ENCODE measurements at places on chromosomes 11 and 22.

GRCh38 chr11:3138178-3139085 lies 26.7 kb downstream of the OSBPL5 start:
- DNase-seq, result no peak

- DNase-seq, result no peak
Measured at GRCh38 chr11:130472434-130472961, 24.1 kb downstream of the ADAMTS15 start.

- DNase-seq, result no peak
Measured at GRCh38 chr11:65083134-65083833, 556 bp downstream of the CDCA5 start.

GRCh38 chr22:39518996-39519680 lies 1.2 kb upstream of the ATF4 start:
- no peak for DNase-seq

GRCh38 chr11:112770487-112770886 lies 190.7 kb upstream of the NCAM1 start:
- no peak for DNase-seq

DNA sequence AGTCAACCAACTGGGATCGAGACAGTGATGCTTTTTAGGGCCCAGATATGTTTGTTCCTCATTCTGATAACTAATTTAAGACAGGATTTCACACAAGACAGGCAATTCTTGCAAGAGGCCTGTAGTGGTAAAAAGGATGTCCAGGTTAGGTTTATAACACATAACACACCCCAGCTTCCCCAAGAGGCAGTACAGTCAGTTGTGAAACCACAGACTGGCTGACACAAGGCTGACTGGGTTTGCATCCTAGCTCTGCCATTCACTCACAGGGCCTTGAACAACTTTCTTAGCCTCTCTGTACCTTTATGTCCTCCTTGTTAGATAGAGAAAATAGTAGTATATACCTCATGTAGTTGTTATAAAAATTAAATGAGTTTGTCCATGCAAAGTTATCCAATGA lies 55.0 kb upstream of the PTH start:
- no peak for DNase-seq

GRCh38 chr11:120354068-120354467 lies 17.9 kb downstream of the ARHGEF12 start:
- DNase-seq, result no peak

DNA sequence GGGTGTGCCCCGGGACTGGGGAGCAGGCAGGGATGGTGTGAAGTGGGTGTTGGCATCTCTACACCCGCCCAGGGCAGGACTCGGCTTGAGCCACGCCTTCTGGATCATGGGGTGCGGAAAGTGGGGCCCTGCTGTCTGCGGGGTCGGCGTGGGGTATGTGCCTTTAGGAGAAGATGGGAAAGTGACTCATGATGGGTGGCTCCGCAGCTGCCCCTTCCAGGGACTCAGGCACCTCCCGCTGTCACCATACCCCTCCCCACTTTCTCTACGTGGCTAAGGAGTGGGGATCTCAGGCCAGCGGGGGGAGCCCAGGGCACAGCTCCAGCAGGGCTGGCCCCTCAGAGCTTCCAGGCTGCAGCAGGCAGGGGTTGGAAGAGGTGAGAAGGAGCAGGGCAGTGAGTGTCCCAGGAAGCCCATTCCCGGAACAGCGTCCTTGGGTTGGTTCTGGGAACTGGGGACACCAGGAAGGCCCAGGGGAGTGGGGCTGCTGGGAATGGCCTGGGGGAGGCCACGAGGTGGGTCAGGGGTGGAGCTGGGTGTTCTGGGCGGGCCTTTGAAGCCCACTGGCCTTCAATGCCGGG lies 102.9 kb upstream of the FGF3 start:
- no peak for DNase-seq

DNA sequence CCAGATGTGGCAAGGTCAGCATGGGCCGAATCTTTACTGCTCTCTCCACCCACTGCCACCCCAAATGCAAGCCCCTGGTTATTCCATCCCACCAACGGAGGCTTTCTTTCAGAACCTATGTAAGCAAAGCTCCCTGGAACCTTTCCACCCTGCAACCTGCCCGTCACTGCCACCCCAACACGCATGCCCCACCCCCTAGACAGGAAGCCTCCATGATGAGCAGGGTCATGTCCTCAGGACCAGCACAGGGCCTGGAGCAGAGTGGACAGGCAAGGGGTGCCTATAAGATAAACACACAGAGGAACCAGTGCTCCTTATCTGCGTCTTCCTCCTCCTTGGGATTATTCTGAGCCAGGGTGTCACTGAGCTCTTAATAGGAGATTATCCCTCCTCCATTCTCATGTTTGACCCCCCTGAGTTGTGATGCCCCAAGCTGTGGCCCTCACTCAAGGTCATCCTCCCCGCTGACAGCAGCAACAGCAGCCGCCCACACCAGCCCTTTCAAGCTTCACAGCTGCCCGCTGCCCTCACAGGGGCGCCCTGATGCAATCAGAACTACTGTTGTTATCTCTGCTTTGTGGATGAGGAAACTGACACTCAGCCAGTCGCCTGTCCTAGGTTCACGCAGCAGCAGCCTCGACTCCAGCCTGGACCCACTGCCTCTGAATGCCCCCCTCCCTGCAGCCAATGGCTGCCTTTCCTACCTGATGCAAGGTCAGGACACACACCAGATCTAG lies 647.3 kb downstream of the TBC1D22A start:
- DNase-seq, result no peak

DNA sequence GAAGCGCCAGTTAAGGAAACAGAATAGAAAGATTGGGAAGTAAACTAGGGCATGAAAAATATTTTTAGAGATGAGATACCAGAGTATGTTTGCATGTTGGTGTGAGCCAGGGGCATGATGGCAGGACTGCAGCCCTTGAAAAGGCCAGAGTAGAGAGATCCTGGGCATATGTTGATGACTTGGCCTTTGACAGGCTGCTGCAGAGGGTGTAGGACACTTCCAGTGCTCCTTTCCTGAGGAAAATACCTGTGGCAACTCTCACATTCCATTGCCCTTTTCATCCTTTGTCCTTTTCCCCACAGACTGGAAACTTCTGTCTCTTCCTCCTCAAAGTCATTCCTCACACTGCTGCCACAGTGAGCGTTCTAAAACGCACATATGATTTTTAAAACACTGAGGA lies 150.7 kb upstream of the CCDC90B start:
- DNase-seq, result no peak

GRCh38 chr11:86374586-86374985 lies at the start of gene CCDC81:
Gene CCDC81, plus strand, starts transcription at chr11:86374887. Its CDS starts 277 bp downstream, at chr11:86375164.
- DNase-seq, result no peak

DNA sequence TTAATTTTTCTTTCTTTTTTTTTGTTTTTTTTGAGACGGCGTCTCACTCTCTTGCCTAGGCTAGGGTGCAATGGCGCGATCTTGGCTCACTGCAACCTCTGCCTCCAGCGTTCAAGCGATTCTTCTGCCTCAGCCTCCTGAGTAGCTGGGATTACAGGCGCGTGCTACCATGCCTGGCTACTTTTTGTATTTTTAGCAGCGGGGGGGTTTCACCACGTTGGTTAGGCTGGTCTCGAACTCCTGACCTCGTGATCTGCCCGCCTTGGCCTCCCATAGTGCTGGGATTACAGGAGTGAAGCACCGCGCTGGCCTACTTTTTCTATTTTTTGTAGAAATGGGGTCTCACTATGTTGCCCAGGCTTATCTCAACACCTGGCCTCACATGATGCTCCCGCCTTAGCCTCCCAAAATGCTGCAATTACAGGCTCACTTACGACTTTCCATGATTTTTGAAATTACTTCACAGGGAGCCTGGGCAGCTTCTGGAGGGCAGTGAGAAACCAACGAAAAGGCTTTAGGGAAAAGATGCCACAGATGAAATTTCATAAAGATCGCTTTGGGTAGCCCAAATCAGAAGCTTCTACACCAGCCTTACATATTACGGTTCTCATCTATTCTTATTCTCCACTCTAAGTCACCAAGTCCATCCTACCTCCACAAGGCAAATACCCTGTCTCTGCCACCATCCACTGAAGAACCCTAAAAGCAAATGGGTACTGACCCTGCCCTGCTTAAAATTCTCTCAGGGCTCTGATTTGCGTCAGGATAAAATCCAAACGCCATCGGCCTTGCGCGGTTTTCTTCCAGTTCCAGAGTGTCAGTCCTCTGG lies 866 bp upstream of the RRM1 start:
- no peak for DNase-seq

DNA sequence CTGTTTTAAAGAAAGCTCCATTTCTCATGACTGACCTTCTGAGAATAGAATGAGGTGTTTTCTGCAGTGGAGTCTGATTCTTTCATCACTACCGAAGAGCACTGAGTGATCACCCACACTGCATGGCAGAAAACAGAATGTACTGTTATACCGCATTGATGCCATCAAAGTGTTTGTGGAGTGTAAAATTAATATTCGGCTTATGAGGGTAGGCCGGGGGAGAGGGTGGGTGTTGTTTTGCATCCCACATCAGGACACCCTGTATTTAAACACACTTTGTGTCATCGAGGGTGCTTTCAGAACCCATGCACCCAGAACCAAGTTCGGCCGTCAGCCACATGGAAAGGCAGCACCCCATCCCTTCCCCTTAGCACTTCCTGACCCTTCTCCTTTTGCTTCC lies 41.3 kb upstream of the ETS1 start:
- no peak for DNase-seq

DNA sequence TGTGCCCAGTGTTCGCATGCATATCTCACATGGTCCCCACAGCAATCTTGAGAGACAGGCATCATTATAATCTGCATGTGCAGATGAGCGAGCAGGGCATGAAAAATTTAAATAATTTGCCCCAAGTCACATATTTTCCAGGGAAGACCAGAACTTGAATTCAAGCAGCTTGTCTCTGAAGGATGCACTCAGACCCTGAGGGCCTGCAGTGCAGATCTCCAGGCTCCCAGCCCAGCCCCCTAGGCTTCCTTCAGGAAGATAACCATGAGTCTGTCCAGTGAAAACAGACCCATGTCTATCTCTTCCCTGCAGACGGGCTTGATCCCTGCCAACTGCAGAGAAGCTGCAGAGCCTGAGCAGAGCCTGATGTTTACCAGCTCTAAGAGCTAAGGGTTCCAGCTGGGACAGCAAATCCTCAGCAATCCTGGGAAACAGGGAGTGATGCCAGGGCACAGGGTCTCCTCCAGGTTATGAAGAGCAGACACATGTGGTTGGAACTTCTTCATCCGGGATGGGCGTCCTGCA lies 55.1 kb downstream of the NAV2 start:
- no peak for DNase-seq

DNA sequence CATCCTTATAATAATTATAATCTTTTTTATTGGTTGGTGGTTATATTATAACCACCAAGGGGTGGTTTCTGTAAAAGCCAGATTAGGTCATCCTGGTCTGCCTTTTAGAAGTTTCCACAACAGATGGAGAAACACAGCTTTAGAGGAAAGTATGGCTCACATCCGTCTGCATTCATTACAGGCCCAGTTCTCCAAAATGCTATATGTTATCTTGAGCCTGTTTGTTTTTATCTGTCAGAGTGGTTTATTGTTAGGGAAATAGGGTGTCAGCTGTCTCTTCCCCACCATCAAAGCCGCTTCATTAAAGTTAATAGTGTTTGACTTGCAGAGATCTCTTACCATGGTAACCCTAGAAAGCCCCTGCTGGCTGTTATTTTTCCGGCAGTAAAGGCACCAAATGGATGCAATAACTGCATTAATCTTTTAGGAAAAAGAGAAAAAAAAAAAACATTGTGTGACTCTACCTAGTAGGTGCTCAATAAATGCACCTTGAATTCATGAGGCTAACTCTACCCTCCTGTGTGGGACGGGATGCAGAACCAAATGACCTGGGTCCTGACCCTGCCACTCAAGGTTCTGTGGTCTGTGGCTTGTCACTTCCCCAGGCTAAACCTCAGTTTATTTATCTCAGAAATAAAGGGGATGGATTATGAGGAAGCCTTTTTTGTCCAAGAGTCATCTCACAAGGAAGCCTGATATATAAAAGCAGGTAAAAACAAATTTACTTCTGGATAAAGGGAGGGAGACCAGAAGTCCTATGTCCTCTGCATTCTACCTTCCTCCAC lies 118.3 kb downstream of the WT1 start:
- DNase-seq, result no peak

DNA sequence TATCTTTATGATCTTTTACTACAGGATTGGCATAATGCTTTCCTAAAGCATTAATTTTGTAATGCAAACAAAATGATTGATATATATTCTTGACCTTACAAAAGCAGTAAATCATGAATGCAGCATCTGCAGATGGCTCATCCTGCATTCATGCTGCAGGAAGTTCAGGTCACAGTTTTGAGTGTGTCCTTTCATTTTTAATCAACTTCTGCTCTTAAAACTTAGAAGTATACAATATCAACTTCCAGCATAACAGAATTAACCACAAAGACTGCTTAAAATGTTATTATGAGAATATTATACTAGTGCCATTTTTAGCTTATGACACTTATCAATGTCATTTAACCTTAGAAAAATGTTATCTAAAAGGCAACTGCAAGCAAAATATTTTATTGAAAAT lies 54.0 kb downstream of the SLC36A4 start:
- DNase-seq, result no peak

DNA sequence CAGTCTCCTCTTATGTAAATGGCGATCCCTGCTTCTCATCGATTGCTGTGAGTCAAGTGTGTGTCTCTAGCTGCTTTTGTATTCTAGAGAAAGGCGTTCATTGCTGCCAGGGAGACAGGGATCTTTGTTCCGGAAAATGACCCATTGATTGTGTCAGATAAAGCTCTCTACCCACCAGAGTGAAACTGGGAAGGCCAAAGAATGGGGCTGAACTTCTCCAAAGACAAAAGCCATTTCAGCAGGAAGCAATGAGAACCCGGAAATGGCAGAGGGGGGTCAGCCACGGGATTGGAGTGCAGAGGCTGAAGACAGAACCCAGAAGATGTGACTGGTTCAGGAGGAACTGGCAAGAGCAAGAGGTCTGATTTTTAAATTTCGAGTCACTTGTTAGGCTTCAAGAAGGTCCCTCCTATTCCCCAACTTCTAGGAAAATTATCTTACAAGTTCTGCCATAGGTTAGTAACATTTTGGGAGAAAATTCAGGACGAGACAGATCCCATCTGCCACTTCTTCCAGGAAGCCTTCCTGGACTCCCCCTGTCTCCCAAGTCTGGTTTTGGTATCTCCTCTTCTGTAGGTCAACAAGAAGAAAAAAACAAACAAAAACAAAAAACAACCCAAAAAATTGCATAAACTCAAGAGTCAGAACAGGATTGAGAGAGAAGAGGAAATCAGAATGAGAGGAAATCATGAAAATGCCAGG lies 110.6 kb downstream of the NECTIN1 start:
- no peak for DNase-seq
